ENCODE measurements at places on chromosomes 3 and 15.

- no peak for DNase-seq
Observed at GRCh38 chr3:128266453-128266852, 113.2 kb downstream of the EEFSEC start.

GRCh38 chr3:16301507-16301906 lies 36.5 kb downstream of the OXNAD1 start:
- no peak for DNase-seq

DNA sequence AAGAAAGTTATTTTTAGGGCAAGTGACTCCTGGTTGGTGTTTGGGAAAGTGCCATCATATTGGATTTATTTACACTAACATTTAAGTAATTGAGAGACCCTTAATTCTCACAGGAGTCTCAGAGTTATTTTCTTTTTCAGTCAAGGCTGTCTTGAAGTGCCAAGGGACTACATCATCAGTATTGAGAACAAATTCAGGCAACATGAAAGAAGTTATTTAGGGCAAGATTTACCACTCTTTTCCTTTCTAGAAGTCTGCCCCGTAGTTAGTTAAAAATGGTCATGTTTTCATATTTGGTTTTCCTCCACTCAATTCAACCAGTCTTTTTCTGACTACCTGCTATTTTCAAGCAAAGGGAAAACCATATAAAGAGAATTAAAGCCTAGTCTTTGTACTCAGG lies 6.1 kb downstream of the B4GALT4 start:
- DNase-seq = no peak

- DNase-seq = no peak
Observed at GRCh38 chr3:188841906-188842305, 329.9 kb upstream of the TPRG1 start.

DNA sequence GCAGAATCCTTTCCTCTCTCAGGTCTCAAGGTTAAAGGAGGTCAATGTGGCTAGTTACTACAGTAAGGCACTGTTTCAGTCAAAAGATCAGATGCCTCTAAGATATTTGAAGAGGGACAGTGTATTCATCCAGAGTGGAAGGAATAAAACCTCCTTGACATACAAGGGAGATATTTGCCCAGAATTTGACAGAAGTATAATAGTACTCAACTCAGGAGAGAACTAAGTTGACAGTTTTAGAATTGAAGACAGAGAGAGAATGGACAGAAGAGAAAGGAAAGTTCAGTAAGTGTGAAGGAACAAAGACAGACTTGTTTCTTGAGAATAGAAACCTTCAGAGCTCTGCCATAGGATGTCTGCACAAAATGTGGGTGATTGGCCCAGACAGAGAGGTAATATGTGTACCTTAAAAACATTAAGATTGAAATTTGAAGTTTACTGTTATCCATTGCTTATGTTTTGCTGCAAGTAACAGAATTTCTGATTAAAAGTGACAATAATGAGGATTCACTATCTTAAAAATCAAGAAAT lies 507.1 kb downstream of the IGSF11 start:
- DNase-seq = no peak

GRCh38 chr3:150285601-150286000 lies 122.5 kb upstream of the TSC22D2 start:
- DNase-seq = no peak

Measured in NT2/D1 (cell line).